Fibroblast of skin of scalp (primary cell): ENCODE measurements at places on chromosomes 12 and 14.

GRCh38 chr12:127809275-127809674 is 457.7 kb upstream of the TMEM132C start:
- peak; percentile 82 for DNase-seq

DNA sequence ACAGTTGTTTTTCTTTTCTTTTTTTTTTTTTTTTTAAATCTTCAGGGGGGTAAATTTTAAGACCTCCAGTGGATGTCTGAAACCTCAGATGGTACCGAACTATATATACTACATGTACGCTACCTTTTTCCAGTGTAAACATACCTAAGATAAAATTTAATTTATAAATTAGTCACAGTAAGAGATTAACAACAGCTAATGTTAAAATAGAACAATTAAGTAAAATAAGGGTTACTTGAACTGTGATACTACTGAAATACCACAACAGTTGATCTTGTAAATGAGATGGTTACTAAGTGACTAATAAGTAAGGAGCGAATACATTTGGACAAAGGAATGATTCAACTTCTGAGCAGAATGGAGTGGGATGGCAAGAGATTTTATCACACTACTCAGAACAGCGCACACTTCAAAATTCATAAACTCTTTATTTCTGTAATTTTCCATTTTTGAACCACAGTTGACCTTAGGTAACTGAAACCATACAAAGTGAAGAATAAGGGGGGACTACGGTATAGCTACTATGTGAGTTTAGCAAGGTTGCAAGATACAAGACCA is 80.5 kb upstream of the PCED1B start:
- peak; percentile 60 for DNase-seq

DNA sequence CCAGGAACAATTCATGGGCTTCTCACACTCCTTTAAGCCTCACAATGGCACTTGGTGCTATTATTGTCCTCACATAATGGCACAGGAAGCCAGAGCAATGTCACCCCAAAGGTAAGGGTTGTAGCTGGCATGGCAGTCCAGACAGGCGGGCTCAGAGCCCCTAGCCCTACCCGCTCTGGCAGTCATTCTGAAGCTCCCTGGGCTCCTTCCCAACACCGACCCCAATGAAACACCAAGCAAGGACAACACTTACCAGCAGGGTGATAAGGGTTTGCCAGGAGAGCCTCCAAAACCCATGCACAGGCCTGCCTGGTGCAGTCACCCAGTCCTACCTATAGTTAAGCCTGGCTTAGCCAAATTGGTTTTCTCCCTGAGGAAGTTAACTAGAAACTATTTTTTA is 30.8 kb downstream of the MAX start:
- no peak for DNase-seq

GRCh38 chr12:112875608-112876007 is 31.2 kb upstream of the OAS1 start:
- DNase-seq = no peak

GRCh38 chr14:58861586-58861985 is 223.8 kb downstream of the DACT1 start:
- DNase-seq = peak; percentile 87

- no peak for DNase-seq
Observed at GRCh38 chr12:14284184-14284722, 81.2 kb upstream of the ATF7IP start.

DNA sequence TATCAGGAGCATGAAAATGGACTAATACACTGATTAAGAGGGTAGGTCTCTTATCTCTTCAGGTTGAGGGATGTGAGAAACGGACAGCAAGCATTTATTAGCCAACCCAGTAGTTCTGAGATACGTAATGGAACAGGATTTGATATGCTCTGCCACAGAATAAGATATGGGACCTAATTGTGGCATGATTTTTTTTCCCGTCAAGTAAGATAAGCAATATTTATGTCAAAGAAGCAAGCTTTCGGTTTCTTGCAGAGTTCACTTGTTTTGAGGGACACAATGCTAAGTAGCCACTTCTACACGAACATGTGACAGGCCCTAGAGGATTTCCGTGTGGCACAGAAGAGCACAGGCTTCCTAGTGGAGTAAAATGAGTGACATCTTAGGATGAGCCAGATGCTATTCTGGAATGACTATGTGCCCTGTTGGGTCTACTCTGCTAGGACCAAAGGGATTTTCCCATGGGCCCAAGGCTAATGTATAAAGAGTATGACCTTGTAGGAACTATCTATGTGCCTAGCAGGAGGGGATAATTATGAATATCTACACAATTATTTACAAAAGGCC is 57.9 kb downstream of the SLC38A1 start:
- DNase-seq = no peak

- peak; percentile 49 for DNase-seq
Observed at GRCh38 chr12:66017736-66018135, 112.8 kb downstream of the LLPH start.

- DNase-seq = no peak
Observed at GRCh38 chr12:76117067-76117691, 32.7 kb upstream of the NAP1L1 start.
